ENCODE measurements at places on chromosomes 3 and 15.

DNA sequence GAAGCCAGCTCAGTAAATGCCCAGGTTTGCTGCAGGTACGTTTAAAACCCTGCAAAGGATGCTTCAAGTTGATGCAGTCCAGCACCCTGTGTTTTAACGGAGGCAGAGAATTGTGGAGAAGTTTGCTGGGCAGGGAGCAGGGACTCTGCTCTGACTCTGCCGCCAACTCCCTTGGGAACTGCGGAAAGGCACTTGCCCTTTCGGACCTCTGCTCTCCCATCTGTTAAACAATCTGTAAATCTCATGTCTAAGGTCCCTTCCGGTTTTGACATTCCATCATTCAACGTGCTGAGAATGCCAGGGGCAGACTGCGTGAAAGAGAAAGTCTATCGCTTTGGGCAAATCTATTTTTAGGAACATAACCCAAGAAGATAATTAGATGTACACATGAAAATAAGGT, 184.5 kb downstream of the OPA1 start:
- DNase-seq, result no peak

DNA sequence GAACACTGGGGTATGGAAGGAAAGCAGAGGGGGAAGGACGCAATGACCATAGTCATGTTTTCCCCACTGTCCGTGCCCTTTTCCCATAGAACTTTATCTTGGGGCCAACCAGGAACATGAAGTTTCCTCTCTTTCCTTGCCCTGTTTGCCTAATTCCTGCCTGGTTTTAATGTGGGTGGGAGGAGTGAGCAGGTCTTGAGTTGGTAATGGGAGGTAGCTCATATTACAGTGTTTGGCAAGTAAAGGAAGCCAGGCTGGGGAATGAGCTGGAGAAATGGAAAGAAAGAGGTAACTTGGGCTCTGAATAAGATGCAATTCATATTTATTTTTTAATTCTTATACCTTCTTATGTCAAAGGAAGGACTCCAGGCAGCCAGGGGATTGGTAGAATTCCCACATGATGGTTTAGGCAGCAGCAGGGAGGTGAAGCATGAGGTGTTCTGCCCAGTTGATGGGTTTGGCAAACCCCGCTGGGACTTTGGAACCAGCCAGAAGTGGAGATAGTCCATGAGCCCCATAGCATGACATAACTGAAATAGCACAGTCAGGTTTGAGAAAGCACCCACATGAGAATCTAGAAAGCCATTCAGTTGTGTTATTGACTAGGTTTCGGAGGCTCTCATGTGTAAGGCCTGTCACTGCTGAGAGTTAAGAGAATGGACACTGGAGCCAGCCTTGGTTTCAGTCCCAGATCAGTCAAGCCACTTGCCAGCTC, 60.0 kb downstream of the CCK start:
- no peak for DNase-seq

- DNase-seq, result no peak
Measured at GRCh38 chr3:73270839-73271483, 209.5 kb downstream of the EBLN2 start.

- DNase-seq, result peak; percentile 64
Measured at GRCh38 chr3:31532587-31533168, at the start of gene STT3B. STT3B (plus strand) TSS chr3:31532925; CDS start chr3:31532999, 74 bp downstream.

DNA sequence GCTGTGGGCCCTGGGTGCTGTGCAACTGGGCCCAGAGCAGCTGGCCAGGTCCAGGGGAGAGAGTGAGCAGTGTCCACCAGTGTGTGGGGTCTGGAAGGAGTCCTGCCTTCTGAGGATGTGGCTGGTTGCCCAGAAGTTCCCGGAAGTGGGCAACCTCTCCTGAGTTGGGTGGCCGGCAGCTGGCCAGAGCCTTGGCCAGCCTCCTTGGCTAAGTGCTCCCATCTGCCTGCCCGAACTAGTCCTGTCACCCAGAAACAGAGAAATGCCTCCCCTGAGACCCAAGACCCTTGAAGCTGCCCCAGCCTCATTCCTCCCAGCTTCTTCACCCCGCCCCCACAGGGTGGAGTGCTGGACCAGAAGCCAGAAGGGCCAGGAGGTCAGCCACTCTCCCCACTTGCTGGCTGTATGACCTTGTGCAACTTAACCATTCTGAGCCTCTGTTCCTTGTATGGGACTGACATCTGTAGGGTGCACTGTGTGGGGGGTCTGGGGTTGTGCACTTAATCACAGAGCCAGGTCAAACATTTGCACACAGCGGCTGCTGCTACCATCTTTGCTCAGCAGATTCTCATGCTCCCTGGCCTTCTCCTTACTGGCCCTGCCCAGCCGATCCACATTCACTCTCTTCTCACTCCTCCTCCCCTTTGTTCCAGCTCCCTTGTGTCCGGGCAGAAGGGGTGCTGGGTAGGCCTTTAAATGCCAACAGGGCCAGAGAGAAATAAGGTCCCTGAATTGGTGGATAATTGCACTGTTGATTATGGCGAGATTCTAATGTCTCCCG, 7.5 kb upstream of the ALAS1 start:
- DNase-seq, result no peak

DNA sequence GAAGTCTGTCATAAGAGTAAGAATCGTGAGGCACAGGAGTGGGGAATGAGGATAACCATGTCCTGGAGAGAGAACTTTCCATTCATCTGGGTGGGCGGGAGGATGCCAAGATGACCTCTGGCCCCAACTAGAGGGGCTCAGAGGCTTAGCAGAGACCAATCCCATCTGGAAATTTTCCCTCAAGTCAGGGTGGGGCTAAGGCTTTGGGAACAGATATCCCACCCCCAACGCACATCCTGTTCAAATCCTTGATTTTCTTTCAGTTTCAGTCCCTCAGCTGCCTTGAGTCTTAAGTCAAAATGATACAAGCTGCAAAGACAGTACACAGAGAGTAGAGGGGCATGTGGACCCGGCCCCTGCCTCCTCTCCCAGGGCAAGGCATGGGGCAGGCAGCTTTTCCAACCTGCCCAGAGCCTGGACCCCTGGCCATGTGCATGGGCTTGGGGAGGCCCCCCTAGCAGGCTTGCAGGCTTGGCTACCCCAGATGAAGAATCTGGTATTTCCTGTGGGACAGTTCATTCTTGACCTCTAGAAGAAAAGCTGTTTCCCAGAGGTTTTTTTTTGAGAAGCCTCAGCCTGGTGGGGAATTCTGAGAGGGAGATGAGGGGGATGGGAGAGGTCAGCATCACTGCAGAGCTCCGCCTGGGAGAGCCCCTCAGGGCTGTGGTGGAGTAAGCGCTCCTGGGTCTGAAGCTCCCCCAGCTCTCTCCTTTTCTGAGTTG, 109.7 kb upstream of the HACD2 start:
- no peak for DNase-seq

GRCh38 chr3:5581743-5582142, 394.2 kb downstream of the EDEM1 start:
- DNase-seq, result no peak

GRCh38 chr15:72764656-72765055, 18.9 kb downstream of the ADPGK start:
- no peak for DNase-seq

GRCh38 chr3:150038830-150039229, 68.1 kb upstream of the PFN2 start:
- no peak for DNase-seq

- no peak for DNase-seq
Measured at GRCh38 chr3:99418209-99418635, 220.2 kb upstream of the COL8A1 start.

DNA sequence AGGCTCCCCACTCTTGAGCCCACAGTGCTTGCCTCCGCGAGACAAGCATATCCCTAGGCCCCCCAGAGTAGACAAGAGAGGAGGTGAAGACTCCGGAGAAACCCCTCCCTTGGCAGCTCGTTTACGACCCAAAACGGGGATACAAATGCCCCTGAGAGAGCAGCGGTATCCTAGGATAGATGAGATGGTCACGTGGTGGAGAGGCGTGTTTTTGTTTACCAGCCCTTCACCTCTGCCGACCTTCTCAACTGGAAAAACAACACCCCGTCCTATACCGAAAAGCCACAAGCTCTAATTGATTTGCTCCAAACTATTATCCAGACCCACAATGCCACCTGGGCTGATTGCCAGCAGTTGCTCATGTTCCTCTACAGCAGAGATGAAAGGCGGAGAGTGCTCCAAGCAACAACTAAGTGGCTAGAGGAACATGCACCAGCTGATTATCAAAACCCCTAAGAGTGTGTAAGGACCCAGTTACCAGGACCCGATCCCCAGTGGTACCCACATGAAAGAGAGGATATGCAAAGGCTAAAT, 99.5 kb upstream of the OSBPL11 start:
- DNase-seq, result no peak

- no peak for DNase-seq
Measured at GRCh38 chr15:31031471-31032067, 40.1 kb upstream of the MTMR10 start.
